ENCODE measurements at places on chromosomes 6 and 20.

DNA sequence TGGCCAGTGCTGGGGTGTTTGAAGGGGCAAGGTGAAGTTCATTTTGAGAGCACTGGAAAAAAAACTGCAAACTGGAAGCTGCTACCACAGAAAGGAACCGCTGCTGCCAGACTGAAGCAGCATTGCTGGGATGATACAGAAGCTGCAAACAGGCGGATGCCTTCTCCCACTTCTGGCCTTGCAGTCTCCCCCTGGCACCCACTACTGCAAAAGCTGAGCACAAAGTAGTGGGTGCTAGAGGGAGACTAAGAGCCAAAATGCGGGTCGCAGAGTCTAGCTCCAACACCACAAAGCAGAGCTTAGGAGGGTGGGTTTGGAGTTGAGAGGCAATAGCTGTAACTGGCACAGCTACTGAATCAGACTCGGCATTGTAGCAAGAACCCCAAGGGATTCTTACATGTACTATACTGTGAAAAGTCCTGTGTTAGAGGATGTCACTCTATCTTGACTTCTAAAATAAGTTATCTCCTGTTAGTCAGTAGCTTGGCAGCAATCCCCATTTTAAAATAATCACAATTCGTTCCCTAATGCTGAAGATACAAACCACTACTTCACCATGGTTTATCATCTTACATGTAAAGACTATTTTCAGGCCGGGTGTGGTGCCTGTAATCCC lies 44.0 kb upstream of the COL21A1 start:
- DNase-seq: no peak

- DNase-seq: no peak
Observed at GRCh38 chr6:12163744-12164507, 126.2 kb upstream of the EDN1 start.

GRCh38 chr6:53335224-53335994 lies 13.3 kb downstream of the ELOVL5 start:
- DNase-seq: peak; percentile 88

GRCh38 chr6:127494240-127494767 lies 24.8 kb downstream of the MTCL3 start:
- no peak for DNase-seq

- no peak for DNase-seq
Observed at GRCh38 chr6:37340639-37340943, 13.2 kb upstream of the RNF8 start.

GRCh38 chr6:135106611-135107010 lies 52.0 kb upstream of the HBS1L start:
- no peak for DNase-seq

DNA sequence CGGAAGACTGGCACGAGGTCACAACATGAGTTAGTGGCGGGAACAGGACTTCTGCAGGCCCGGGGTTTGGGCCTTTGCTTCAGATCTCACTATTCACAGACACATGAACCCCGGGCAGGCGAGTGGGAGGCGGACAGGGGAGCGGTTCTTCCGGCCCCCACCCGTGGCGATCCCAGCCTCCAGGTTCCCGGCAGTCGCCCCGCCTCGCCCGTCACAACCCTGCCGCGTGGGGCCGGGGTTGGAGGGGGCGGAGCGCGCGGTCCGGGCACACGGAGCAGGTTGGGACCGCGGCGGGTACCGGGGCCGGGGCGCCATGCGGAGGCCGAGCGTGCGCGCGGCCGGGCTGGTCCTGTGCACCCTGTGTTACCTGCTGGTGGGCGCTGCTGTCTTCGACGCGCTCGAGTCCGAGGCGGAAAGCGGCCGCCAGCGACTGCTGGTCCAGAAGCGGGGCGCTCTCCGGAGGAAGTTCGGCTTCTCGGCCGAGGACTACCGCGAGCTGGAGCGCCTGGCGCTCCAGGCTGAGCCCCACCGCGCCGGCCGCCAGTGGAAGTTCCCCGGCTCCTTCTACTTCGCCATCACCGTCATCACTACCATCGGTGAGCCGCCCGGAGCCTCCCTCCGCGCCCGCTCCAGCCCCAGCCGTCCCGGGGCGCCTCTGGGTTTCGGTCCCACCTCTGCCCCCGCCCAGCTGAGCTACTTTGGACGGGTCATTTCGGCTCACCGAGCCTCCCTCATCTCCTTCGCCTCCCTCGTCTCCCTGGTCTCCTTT lies at the start of gene KCNK15:
KCNK15 (plus strand) TSS at position 268 of the 769 bp plus-strand sequence; CDS start at position 314, 46 bp downstream.
- DNase-seq: peak; percentile 22

- no peak for DNase-seq
Observed at GRCh38 chr6:30820193-30820592, 64.1 kb upstream of the DDR1 start.

- no peak for DNase-seq
Observed at GRCh38 chr6:139736325-139736906, 362.0 kb upstream of the CITED2 start.

GRCh38 chr6:135256866-135257265 lies 75.8 kb downstream of the MYB start:
- DNase-seq: no peak

DNA sequence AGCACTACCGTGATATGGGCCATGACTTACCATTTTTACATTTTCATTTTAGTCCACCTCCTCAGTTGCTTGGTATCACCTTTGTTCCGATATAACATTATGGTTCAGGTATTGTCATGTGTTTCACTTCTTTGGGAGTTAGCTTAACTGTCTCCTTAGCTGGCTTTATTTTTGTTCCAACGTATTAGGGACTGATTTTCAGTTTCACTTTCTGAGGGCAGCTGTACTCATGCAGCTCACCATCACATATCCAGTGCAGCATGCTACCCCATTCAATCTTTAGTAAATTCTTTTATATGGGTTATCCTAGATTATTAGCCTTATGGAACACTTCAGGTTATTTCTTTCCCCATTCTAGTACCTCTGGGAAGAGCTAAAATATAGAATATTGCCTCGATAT lies 362.2 kb upstream of the IRAK1BP1 start:
- DNase-seq: no peak

DNA sequence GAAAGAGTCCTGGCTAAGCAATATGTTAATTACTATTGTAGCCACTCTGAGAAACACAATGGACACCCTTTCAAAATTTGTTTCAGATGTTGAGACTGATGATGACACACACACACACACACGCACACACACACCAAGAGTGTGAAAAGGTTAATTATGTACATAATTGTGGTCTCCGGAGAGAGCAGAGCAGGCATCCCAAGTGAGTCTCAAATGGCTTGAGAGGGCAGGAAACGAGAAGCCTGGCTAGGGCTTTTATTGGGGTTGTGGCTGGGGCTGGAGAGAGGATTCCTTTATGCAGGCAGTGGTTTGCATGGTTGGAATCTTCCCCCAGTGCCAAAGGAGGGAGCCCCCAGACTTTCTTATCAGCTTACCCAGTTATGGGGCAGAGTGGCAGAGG lies 38.2 kb upstream of the NKX2-4 start:
- DNase-seq: no peak

DNA sequence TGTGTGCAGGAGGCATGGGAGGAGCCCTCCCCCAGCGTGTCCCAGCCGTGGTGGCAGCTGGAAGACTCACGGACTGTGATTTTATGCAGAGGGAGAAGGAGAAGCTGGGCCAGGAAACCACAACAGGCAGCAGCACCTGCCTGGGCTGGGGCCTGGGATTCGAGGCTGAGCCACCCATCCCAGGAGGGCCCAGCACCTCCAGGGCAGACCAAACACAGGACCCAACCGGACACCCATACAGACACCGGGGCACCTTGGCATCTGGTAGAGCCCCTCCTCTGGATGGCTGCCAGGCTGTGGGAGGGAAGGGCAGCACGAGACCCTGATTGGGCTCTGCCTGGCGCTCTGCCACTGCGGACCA lies 41.7 kb upstream of the CHRNA4 start:
- DNase-seq: no peak

DNA sequence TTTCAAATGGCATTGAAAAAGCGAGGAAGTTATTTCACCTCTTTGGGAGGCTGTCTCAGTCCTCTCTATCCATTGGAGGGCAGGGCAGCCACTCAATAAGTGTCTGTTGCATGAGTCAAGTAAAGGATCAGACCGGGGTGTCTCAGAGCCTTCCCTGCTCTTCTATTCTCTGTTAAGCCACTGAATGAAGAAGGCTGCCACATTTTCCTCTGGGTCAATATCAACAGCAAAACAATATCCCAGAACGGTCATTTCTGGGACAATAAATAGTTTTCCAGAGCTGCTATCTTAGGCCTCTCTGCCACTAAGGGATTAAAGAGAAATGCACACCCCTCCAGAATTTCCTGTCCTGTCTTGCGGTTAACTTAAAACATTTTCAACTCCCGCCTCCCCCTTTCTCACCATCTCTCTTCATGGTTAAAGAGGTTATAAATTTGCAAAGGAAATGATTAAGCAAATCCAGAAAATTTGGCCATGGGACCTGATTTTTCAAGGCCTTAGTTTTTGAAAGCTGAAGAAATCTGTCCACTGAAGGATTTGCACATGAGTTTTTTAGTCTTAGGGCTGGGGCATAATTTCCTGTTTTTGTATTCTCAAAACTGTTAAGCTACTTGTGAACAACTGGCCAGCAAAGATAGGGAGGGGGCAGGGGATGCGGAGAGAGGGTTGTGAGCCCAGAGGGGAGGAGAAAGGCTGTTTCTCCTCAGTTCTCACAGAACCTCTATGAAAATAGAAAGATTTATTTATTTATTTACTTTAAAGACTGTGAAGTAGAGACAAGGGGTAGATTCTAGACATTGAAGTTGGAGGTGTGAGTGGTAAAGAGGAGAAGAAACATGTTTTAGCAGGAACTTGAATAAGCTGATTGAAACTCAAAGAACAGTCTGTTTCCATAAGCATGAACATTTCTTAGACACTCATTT lies 135.7 kb downstream of the BCAS1 start:
- DNase-seq: peak; percentile 20

GRCh38 chr6:38169221-38169976 lies 349.9 kb downstream of the ZFAND3 start:
- DNase-seq: no peak

DNA sequence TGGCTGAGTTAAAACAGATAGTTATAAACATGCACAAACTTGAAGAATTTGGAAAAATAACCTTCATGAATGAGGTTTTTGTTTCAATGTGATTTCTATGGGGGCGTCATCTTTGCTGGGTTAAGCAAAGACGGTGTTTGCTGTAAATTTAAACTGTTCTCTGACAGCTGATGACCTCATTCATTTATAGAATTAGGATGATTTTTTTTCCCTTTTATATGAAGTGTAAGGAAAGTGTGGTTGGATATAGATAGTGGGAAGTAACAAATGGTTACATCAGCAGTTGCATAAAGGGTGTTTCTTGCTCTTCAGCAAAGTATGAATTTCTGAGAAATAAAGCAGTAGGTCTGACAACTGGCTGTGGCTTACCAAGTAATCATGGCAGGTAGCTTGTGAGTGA lies 137.2 kb upstream of the CENPW start:
- DNase-seq: no peak

DNA sequence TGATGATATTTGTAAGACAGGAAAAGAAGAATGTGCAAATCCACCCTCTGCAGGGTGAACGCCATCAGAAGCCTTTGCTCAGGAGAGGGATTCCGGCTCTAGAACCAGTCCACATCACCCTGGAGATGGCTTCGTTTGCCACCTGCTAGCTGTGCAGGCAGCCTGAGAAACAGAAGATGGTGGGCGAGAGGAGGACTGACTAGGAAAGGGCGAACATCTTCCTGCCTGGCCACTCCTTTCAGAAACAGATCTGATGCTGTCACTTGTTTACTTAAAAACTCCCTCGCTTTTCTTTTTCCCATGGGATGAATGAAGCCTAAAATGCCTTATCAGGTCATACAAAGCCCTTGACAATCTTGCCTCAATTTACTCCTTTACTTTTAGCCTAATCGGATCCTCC lies 1.2 kb downstream of the PTPRA start:
- no peak for DNase-seq

- DNase-seq: no peak
Observed at GRCh38 chr6:4348462-4349112, 213.2 kb upstream of the ECI2 start.

DNA sequence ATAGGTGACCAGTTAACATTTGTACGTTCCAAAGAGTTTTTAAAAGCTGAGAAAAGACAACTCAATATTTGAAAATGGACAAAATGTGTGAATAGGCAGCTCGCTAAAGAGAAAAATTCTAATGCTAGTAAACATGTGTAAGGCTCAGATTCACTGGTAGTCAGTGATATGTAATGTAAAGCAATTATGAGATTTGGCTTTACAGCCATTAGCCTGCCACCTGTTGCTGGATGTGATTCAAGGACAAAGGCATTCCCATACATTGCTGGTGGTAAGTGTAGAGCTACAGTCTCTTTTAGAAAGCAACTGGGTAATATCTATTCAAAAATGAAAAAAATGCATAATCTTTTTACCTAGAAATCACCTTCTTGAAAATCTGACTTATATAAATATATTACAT lies 114.3 kb downstream of the COL19A1 start:
- no peak for DNase-seq
